Myocyte (in vitro differentiated cells): ENCODE measurements at places on chromosomes 6 and 20. TPM values are rescaled to one million over a fixed set of nuclear protein-coding genes. Genes with fewer than 3 reads are reported as not detected.

The ZNF133 gene
- 9.0 and 16.4 TPM in 2 replicates for total RNA-seq

The MEI4 gene
- not detected in 2 replicates for total RNA-seq

The LZTS3 gene
- 5.8 and 8.5 TPM in 2 replicates for total RNA-seq

The BHLHE23 gene
- total RNA-seq, result not detected in 2 replicates

The ULBP1 gene
- total RNA-seq, result 0.16 and 0.26 TPM in 2 replicates

The ZC2HC1B gene
- 0.36 TPM in 1 of 2 replicates, not detected in the other for total RNA-seq
